ENCODE measurements at places on chromosomes 6 and 20.

- DNase-seq, result peak; percentile 74
Observed at GRCh38 chr6:135128268-135128914, 52.7 kb upstream of the MYB start.

DNA sequence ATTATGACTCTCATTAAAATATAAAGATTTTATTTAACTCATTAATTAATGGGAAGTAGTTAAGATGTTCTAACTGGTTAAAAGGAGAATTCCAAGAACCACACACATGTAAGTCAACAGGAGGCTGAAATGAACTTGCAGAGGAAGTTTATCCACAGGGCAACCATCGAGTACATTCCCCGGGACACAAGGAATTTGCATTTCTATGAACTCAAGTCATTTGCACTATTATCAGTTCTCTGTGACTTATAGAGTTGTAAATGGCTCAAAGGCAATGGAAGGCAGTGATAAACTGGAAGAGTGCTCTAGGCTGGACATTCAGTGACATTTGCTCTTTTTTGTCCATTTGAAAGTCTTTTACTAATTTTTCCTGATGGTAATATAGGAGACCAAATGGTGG, 97.4 kb downstream of the SNX5 start:
- DNase-seq, result no peak

GRCh38 chr6:135291288-135292076, 110.4 kb downstream of the MYB start:
- DNase-seq, result peak; percentile 58

DNA sequence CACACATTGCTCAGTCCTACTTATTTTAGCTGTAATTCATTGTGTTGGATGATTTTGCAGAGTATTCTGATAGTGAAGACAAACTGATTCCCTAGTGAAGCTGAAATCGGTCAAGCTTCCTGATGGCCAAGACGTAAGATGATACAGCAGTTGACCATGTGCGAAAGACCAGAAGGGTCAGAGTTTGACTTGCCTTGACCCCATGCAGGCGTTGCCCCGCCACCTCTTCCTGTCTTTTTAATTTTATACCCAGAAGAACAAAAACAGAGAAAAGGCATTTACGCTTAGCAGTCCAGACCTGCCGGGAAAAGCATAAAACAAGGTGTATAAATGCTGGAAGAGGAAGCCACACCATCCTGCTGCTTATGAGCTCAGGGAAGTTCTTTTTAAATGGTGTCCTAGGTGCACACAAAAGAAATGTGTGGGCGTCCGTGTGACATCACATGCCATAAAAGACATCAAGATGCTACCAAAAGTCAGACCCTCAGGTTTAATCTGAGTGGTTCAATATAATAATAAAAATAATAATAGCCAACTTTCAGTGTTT, 32.2 kb downstream of the TSHZ2 start:
- DNase-seq, result no peak

DNA sequence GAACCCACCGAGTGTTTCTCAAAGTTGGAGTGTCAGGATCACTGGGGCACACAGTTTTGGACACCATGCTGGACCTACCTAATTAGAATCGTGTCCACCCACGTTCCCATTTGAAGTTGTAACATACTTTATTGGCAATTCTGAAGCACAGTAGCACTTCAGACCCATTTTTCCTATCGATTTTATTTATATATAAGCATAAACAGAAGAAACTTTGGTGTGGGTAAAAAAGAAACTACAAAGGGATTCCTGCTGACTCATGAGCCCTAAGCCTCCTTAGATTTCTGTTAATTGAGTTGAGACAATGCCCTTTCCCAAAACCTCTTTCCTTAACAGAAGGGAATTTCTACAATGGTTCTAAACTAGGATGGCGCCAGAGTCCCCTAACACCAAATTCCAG, 398.0 kb downstream of the CDKAL1 start:
- DNase-seq, result no peak
